ENCODE measurements at places on chromosomes 11 and 22. TPM values are rescaled to one million over a fixed set of nuclear protein-coding genes. Genes with fewer than 3 reads are reported as not detected.

GRCh38 chr11:3223932-3224381, 5.3 kb upstream of the MRGPRG start:
- no peak for DNase-seq

DNA sequence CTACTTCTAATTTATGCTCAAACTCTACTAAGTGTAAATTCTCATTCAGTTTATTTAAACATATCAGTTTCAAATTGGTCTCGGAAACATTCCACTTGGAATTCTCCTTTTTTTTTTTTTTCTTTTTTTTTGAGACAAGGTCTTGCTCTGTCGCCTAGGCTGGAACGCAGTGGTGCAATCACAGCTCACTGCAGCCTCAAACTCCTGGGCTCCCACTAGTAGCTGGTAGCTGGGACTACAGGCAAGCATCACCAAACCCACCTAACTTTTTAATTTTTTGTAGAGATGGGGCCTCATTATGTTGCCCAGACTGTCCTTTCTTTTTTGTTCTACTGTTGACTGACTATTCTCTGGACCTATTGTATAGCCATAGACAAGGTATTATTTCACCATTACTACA, 33.3 kb upstream of the CCDC81 start:
- no peak for DNase-seq

F2 gene
- polyA plus RNA-seq: 0.25 TPM

FAM89B gene
- polyA plus RNA-seq: 15.8 TPM

GRCh38 chr22:41030891-41031290, 61.5 kb upstream of the EP300 start:
- no peak for DNase-seq

DNA sequence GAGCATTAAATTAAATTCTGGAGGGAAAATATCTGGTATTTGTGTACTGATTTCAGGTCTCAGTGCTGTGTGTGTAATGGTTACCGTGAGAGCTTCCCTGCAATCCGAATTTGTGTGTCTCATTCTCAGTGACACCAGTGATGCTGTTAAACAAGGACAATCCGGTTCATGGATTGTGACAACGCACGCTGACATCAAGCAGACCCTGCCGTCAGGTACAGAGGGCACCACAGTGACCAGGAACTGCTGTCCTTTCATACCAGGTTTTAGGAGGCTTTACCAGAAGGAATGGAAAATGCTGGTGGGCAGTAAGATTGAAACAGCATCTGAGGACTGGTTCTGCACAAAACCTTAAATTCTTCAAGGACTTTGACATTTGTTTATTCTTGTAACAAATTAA, 30.5 kb upstream of the PLET1 start:
- no peak for DNase-seq

PATE4 gene
- polyA plus RNA-seq: not detected

DNA sequence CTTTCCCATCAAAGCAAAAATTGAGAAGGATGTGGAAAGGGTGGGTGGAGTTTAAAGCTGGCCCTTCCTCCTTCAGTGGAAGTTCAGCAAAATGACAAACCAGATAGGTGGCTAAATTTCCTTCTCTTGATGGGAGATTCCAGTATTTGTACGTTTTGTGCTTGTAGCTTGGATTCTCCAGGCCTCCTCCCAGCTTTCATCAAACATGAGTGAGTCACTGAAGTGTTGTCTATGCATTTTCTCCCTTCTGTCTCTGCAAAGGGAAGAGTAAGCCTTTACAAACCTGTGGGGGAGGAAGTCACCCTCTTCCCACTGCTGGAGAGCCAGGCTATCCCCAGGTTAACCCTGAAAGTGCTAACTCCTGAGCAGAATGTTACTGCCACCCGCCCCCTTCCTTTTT, 6.4 kb downstream of the MARK2 start:
- no peak for DNase-seq

SRSF8 gene
- 72.1 TPM for polyA plus RNA-seq

LAYN gene
- polyA plus RNA-seq: 6.6 TPM

DNA sequence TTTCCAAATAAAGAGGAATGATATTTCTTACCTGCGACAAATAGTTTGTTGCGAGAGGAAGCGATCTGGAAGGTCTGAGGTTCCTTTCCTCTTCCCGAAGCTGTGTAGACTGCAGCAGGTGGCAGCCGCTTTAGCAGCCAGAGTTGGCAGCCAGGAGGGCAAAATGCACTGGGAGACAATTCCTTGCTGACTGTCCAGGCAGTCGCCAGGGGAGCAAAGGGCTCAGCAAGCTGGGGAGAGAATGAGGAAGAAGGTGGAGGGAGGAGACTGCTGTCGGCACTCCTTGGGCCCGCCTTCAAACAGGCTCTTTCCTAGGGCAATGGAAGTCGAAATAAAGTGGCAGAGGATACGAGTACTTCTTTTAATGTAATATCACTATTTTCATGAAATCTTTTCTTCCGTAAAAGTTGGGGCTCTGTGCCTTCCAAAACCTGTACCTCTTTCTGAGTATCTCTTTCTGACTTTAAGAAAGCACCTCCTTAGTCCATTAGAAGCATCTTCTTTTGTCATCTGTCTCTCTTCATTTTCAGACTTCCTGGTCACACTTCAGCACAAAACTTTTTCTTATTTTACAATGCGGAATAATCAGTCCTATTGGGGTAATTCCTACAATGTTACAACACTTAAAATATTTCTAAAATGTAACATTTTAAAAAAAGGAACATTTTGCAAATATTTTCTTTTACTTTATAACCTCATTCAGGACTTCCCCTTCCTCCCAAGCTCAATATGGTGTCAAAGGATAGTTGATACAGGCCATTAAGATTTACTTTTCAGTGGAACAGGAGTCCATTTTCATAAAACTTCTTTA, at the start of gene IL18:
Gene IL18 (minus strand): TSS at position 220 of the 811 bp plus-strand sequence. CDS start 9,041 bp downstream, outside the sequence.
- DNase-seq: no peak

- DNase-seq: no peak
These were observed 164.7 kb upstream of the B3GAT1 start for GRCh38 chr11:134576721-134577171.

OR8A1 gene
- 0.03 TPM for polyA plus RNA-seq

DNA sequence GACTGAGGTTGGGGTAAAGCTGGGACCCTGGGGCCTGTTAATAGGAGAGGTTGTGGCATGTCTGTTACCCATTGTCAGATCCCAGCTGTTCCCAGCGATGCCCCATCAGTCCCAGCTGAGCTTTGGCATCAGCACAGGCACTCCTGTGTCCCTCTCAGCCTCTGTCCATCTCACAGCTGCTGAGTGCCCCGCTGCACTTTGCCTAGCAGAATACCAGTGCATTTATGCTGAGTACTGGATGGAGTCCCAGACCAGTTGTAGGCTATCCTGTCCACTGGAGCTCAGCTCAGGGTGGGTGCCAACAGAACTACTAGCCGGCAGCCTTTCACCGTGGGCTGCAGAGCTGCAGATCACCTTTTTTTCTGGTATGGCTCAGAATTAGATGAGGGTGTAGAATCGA, 9.9 kb downstream of the FXYD6 start:
- no peak for DNase-seq

HBB gene
- polyA plus RNA-seq: 146 TPM

RIMBP3B gene
- polyA plus RNA-seq: not detected

DNA sequence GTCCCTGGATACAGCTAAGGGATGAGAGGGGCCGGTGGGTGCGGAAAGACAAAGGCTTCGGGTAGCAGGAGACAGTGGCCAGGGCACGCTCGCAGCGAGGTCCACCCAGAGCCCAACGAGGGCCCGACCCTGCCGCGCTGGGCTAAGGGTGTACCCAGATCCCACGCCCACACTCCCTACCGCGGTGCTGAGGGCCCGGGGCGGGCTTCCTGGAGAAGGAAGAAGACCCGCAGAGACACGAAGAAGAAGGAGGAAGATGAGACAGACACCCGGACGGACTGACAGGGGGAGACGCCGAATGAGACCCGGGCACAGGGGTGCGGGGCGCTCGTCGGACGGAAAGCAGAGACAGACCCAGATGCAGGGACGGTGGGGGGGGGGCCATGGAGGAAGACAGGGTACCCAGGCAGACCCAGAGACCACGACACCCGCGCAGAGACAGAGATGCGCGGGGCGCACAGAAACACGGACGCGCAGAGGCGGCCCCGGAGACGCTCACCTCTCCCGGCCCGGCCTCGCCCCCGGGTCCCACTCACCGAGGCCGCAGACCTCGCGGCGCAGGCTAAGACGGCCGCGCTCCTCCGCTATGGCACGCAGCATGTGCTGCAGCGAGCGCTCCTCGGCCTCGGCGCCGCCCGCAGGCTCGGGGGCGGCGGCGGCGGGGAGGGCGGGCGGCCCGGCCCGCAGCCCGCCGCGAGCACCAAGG, 437 bp downstream of the KIAA0930 start:
- no peak for DNase-seq

GRCh38 chr11:66510271-66510989, at the start of gene BBS1:
TSS of gene BBS1 (plus strand) at chr11:66510635. CDS start at chr11:66510660, 25 bp downstream.
- peak; percentile 72 for DNase-seq

DNA sequence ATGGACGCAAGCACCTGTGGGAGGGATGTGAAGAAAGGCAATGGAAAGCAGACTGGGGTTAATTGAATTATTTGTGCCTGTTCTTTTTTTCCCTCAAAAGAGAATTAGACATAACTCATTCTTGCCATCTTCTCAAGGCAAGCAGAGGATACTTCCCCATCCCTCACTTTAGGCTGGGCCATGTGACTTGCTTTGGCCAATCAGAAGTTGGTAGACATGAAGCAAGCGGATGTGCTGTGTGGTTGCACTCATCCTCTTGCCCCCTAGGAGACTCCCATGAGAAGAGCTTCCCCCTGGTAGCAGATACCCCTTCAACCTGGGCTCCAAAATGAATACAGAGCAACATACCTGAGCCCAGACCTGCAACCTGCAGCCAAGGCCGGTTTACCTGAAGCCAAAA, 124.4 kb upstream of the ZC3H12C start:
- DNase-seq: no peak
